Stimulated activated CD4-positive, alpha-beta T cell treated with anti-CD3 and anti-CD28 coated beads, Interleukin-4, amount 100 ng/mL, for 24 hours (primary cell): ENCODE measurements at places on chromosomes 13 and 19.

GRCh38 chr13:80337288-80338081, 3.4 kb downstream of the SPRY2 start:
- DNase-seq, result no peak

DNA sequence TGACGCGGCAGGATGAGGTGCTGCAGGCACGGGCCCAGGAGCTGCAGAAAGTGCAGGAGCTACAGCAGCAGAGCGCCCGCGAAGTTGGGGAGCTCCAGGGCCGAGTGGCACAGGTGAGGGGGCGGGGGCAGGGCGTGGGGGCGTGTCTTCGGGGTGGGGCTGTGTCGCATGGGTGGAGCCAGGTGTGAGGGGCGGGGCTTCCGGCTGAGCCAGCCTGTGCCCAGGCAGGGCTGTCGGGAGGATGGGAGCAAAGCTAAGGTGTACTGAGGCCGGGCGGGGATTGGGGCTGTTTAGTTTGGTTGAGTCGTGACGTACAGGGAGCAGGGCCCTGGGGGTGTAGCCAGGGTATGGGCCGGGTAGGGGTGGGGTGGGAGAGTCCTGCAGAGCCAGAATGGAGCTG, 62.3 kb downstream of the KCNC3 start:
- DNase-seq, result peak; percentile 8

- DNase-seq, result no peak
Observed at GRCh38 chr13:24233351-24233901, 72.9 kb downstream of the SPATA13 start.

- no peak for DNase-seq
Observed at GRCh38 chr13:53520132-53520531, 491.5 kb downstream of the OLFM4 start.

GRCh38 chr13:53250272-53250875, 221.8 kb downstream of the OLFM4 start:
- DNase-seq, result peak; percentile 14

- DNase-seq, result no peak
Observed at GRCh38 chr19:7391218-7391670, 42.5 kb downstream of the ARHGEF18 start.

DNA sequence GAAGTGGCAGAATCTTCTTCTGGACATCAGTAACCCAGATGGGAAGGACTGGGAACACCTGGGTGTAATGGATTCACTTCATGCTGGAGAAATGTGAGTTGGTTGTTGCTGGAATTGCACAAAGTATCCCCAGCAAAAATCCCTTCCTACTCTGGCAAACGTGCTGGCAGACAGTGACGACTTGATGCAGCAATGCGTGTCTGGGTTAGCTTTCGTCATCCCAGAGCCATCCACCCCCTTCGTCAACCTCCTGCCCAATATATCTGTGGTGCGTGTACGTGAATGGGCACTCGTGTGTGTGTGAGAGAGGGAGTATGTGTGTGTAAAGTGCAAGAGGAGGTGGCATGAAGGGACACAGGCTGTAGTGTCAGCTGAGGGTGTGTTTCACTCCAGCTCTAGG, 70.9 kb downstream of the TM9SF2 start:
- no peak for DNase-seq

- peak; percentile 54 for DNase-seq
Observed at GRCh38 chr13:30371649-30372265, 50.5 kb upstream of the UBE2L5 start.

- DNase-seq, result no peak
Observed at GRCh38 chr19:40763963-40764362, 11.4 kb upstream of the MIA start.

DNA sequence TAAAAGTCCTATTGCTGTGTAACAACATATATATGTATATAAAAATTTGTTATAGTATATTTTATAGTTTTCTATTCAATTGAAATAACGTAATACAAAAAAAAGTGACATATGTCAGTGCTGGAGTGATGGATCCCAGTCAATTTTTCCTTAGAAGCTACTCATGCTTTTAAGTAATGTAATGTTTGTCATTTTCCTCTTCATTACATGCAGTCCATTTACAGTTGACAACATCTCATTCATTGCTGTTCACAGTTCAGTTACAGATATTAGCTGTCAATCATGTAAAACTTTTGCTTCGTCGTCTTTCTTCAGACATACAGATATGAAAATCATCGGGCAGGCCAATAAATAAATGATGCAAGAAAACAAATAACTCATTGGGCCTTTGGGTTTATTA, 525.1 kb upstream of the PRR20A start:
- DNase-seq, result no peak

DNA sequence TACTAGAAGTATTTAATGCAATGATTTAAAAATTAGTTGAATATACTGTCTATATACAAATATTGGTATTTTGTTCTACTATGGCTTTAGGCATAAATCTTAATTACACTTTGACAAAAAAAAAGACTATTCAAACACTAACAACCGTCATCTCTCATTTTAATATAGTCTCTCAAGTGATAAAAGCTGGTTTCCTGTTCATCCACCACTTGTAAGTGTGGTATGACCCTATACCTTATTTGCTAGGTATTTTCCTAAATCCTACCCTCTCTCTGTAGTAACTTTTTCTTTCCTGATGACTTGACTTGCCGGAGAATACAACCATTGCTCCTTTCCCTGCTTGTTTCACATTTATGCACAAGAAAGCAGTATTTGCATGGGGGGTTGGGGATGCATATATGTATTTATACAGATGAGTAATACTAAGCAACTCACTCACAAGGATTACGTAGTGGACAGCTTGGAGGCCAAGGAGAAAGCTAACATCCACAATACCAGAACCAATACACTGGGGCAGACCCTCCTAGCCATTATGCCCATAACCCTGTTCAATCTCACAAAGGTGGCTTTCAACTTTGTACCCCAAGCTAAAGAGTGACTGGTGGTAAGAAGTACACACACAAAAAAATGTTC, 12.7 kb upstream of the EFNB2 start:
- DNase-seq, result no peak

GRCh38 chr19:41871573-41872383, 5.3 kb upstream of the CD79A start:
- peak; percentile 72 for DNase-seq

DNA sequence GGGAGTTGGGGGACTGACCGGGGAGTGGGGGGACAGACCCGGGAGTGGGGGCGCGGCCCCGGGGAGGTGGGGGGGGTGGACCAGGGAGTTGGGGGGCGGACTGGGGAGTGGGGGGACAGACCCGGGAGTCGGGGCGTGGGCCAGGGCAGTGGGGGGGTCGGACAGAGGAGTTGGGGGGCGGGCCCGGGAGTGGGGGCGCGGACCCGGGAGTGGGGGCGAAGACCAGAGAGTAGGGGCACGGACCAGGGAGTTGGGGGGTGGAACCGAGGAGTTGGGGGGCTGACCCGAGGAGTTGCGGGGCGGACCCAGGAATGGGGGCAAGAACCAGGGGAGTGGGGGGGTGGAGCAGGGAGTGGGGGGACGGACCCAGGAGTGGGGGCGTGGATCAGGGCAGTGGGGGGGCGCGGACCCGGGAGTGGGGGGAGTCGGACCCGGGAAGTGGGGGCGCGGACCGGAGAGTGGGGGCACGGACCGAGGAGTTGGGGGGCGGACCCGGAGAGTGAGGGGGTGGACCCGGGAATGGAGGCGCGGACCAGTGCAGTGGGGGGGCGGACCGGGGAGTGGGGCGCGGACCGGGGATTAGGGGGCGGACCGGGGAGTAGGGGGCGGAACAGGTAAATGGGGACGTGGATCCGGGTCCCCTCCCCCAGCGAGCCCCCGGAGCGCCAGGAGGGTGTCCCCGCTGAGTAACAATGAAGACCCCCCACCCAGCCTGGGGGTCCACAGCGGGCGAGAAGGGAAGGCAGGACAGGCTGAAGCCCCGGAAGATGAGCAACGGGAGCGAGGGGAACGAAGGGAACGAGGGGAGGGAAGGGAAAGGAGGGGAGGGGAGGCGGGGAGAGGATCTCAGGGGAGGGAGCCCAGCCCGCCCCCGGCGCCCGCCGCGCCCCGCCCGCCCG, 589 bp downstream of the R3HDM4 start:
- peak; percentile 25 for DNase-seq

GRCh38 chr19:8423817-8424223, 10.7 kb downstream of the MARCHF2 start:
- DNase-seq, result no peak

GRCh38 chr19:1590641-1591397, 1.8 kb downstream of the MBD3 start:
- peak; percentile 44 for DNase-seq

- DNase-seq, result no peak
Observed at GRCh38 chr13:66415444-66415843, 814.7 kb downstream of the PCDH9 start.

GRCh38 chr13:29844441-29844840, 6.0 kb downstream of the UBL3 start:
- no peak for DNase-seq

DNA sequence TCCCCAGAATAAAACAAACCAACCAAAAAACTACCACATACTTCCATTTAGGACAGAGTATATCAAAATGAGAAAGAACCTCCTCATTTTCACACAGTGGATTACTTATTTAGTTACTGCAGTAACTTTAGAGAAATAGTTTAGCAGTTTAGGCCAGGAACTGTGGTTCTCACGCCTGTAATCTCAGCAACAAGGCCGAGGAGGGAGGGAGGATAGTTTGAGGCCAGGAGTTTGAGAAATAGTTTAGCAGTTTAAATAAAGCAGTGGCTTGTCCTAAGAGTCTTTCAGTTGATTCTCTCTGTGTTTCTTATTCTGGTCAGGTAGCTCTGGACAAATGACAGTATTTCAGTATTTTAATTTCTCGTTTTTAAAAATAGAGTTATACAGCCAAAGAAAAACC, 9.4 kb downstream of the HMGB1 start:
- DNase-seq, result no peak

DNA sequence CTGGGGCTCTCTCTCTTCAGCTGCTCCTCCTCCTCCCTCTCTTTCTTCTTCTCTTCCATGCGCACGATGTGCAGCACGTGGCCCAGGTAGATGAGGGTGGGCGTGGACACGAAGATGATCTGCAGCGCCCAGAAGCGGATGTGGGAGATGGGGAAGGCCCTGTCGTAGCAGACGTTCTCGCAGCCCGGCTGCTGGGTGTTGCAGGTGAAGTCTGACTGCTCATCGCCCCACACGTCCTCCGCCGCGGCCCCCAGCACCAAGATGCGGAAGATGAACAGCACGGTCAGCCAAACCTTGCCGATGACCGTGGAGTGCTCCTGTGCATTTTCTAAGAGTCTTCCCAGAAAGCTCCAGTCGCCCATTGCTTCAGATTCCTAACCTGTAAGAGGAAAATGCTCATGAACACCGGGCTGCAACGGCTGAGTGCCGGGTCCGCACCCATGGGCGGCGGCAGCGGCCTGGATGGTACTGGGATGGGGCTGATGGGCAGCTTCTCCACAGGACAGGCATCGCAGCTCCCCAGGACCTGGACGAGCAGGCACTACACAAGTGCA, 17.8 kb downstream of the GJA3 start:
- no peak for DNase-seq

DNA sequence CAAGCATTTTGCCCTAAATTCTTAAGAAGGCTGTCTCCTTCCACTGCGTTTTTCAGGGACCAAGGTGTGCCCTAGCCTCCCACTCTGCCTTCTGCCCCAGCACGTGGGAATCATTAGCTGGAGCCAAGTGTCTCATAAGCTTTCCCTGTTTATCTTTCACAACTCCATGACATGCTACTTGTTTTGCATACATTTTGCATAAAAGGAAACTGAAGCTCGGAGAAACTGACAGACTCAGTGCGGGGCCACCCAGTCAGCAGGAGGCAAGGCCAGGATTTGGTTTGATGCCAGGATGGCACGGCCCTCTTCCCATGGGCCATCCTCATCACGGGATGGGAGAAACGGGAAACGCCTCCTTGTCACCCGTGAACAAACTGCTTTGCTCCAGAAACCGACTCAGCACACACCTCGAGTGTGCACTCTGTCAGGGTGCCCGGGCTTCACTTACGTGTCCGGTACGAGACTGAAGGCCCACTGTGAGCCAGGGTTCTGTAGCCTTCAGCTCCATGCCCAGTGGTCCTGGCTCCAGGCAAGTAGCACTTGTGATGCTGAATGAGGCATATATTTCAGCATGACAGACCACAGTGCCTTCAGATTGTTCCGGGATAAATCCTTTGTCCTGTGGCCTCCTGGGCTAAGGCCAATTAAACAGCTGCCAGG, 9.6 kb downstream of the CEBPA start:
- no peak for DNase-seq

DNA sequence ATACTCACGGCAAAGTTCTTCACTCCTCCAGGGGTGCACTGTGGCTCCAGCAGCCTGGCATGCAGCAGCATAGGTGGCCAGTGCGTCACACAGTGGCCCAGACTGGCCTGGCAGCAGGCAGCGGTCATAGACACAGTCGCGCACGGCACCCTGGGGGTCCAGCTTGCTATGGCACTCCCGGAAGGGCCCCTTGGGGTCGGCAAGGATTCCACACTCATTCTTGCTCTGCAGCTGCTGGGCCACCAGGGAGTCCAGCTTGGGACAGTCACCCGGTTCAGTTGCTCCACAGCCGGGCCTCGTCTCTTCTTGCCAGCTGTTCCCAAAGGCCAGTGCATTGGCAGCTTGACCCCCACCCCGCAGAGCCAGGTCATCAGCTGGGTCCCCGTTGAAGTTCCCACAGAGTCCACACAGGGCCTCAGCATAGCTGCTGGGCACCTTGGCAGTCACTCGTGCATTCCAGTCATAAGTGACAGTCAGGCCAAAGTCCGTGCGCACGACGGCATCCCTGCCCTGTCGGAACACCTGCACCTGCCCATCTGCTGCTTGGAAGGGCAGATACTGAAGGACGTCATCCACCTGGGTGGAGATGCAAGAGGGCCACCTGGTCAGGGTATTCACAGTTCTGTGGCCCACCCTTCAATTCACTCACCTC, 20.6 kb downstream of the FCGBP start:
- DNase-seq, result no peak

DNA sequence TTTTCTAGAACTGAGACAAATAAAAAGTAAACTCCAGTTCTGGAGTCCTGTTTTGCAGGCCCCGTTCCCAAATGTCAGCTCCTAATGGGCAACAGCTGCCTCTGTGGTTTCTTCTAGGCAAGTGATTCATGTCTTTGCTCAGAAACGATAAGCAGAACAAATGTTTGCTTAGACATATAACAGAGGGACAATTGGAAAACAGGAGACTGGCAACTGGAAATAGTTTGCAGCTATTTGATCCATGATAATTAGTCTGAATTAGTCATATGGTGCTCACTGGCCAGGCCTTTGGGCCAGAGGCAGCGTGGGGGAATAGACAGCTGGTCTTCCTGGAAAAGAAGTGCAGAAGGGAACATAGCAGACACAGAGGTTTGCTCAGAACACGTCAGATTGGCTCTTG, 29.2 kb upstream of the TSHZ3 start:
- no peak for DNase-seq

GRCh38 chr19:7916955-7917266, 2.3 kb downstream of the TGFBR3L start:
- DNase-seq, result no peak
